ENCODE measurements at places on chromosomes 2 and 18.

- DNase-seq = no peak
Observed at GRCh38 chr2:240255811-240256703, 115.6 kb upstream of the OTOS start.

DNA sequence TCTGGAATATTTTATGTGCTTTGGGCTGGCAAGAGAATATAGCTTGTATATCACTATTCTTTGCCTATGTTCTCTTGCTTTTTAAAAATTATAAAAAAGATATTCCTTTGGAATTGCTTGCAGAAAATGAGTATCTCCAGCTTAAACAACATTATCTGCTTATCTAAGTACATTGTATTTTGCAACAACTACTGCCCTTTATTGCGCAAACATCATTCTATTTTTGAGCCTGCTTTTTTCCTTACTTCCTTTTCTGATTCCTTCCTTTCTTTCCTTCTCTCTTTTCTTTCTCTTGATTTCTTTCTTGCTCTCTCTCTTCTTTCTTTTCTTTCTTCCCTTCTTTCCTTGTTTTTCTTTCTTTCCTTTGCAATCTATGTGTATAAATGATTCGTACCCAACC, 74.0 kb downstream of the UNC80 start:
- no peak for DNase-seq

GRCh38 chr2:194383401-194383800, 1273.6 kb upstream of the SLC39A10 start:
- no peak for DNase-seq

GRCh38 chr2:118309946-118310680, 221.8 kb downstream of the INSIG2 start:
- DNase-seq = peak; percentile 17

DNA sequence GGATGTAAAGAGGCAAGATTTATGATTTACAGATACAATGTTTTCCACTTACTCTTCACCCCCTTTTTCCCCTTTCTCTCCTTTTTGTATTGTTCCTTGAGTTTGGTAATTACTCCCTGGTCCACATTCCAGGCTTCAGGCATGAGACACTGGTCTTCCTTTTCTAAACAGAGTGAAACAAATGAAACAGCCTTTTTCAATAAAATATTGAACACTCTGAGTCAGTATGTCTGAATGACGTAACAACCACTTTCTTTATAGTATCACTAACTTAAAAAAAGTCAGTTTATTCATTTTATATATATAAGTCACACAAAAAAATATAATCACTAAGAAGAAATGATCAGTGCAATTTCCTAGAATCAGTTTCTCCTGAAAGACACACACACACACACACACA, 79.7 kb downstream of the STRN start:
- no peak for DNase-seq

DNA sequence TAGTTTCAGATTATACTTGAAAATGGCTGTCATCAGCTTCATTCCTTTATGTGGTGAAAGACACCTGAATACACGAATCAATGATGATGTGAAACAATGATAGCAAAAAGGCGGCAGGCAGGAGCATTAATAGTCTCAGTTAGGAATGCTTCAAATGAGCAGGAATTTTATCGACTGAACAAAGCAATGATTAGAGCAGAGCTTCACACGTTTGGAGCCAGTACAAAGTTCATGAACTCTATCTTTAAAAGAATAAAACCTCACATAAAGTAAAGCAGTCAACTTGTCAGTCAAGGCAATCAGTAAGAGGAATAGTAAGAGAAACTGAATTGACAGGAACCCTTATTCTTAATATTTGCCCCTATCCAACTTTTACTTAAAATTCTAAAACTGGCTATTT, 78.4 kb upstream of the SERTAD2 start:
- no peak for DNase-seq

DNA sequence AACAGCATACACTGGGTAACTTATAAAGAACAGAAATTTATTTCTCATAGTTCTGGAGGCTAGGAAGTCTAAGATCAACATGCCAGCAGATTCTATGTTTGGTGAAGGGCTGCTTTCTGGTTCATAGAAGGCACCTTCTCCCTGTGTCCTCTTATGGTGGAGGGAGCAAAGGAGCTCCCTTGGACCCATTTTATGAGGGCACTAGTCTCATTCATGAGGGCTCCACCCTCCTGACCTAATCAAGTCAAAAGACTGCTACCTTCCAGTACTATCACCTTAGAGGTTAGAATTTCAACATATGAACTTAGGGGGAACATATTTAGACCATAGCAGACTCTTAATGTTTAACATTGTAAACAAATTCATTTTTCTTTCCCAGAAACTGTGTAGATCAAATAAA, 54.5 kb downstream of the ACVR1C start:
- no peak for DNase-seq

DNA sequence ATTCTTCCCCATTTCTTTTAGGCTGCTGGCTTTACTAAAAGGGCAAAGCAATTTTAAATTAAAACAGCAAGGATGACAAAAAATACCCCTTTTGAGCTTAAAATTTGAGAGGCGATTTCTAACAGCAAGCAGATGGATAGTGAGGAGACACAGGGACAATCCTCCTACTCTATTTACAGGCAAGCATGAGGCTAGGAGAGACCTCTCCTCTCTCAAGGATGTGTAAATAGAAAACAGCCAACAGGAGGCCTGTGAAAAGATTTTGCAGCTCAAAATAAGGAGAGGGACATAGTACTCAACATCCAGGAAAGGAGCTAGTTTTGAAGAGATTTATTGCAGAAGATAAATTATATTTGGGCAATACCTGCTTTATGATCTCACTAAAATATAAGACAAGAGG, 53.8 kb downstream of the LINC00305 start:
- DNase-seq = no peak

DNA sequence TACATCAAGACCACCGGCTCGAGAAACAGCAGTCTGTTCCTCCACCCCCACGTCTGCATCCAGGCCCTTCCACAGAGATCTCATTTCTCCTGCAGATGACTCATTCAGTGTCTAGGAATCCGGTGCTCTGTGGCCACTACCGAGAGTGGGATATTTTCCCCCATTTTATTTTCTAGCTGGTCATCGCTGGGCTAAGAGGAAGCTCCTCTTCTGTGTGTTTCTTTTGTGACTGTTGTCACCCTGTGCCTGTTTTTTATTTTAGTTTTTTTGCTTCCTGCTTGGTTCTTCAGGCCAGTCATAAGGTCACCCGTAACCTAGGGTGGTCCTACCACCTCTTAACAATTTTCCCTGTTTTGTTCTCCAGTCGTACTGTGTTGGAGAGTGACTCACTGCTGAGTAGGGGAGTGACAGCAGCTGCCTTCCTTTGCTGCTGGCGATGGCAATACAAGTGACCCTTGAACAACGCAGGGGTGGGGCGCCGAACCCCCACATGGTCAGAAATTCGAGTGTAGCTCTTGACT, 6.7 kb downstream of the RAMP1 start:
- no peak for DNase-seq

DNA sequence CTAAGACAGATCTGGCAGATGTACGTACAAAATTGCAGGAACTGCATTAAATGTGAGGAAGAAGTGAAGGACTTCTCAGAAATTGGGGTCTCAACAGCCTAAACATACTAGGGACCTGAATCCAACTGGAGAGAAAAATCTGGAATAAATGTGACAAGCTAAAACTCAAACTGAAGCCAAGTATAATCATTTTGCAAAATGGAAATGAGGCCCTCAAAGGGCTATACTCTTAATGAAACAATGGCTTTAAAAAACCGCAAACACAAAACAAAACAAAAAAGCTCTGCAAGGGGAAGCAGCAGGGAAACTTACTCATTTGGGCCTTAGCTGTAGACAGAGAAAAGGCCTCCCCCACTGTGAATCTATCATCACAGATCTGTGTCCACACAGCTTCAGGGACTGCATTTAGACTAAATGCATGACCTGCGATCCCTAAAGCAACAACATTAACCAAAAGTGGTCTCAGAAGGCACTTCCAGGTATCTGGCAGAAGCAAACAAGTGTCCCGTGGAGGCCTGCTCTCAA, 63.2 kb downstream of the CCBE1 start:
- no peak for DNase-seq
